Colonic mucosa (tissue), 4 donors: ENCODE measurements at places on chromosomes 11 and 22. TPM values are rescaled to one million over a fixed set of nuclear protein-coding genes. Genes with fewer than 3 reads are reported as not detected.

The SHANK2 gene
- total RNA-seq = 38.1 TPM

GRCh38 chr22:49549256-49550140, 278.2 kb downstream of the BRD1 start:
- DNase-seq = no peak

The TPCN2 gene
- total RNA-seq = 14.5 TPM

DNA sequence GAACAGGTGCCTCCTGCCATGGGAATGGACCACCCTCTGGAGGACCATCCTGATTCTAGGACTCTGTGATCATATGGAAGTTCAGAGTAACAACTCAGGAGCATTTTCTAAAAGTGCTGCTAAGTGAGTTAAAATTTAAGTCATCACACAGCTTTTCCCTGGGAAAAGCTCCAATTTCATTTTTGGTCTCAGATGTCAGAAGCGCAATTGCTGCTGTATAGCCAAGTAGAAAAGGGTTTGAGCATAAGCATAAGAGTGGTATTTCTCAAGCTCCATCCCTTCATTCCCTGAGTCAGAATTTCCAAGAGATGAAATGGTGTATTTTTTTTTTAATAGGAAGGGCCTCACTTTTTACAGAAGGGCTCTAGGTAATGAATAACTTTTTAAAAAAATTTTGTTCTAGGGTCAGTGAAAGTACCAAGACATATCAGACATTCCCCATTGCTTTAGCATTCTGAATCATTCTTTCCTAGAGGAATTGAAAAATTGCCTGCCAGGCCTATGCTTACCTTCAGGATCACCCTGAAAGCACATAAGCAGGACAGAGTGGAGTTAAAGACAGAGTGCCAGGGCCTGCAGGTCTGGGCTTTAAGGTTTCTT, 564.5 kb upstream of the ISX start:
- no peak for DNase-seq

GRCh38 chr11:127943763-127944162, 643.6 kb downstream of the ETS1 start:
- no peak for DNase-seq

The NCAPH2 gene
- total RNA-seq = 71.5 TPM

DNA sequence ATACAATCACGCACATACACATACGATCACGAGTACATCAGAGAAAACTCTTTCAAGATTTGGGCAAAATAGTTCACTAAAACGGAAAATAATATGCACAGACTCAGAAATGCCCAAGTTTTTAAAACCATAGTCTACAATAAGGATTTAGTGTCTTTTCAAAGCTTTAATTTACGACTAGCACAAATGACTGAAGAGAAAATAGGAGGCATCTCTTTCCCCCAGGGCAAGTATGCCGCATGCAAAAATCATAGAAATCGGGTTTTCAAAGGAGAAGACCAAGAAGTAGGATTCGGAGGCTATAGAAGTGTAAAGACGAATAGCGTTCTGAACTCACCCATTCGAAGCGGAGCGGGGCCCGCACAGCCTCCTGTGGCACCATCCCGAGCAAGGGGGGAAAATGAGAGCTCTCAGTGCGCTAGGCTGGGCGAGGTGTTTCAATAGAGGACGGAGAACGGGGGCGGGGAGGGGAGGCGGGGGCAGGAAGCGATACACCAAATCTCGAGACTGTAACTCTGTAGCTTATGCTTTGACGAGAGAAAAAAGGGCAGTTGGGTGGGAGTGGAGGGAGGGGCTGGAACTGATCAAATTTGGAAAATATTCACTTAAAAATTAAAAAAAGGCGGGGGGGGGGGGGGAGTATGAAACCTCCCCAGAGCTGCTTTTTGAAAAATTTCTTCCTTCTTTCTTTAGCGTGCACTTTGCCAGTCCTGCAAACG, 15.8 kb downstream of the BLID start:
- peak; percentile 22 for DNase-seq

- no peak for DNase-seq
These were observed 20.1 kb upstream of the MRGPRX2 start for GRCh38 chr11:19080579-19080993.

The LINC01488 gene
- not detected for total RNA-seq

The PDGFB gene
- 5.6 TPM for total RNA-seq

DNA sequence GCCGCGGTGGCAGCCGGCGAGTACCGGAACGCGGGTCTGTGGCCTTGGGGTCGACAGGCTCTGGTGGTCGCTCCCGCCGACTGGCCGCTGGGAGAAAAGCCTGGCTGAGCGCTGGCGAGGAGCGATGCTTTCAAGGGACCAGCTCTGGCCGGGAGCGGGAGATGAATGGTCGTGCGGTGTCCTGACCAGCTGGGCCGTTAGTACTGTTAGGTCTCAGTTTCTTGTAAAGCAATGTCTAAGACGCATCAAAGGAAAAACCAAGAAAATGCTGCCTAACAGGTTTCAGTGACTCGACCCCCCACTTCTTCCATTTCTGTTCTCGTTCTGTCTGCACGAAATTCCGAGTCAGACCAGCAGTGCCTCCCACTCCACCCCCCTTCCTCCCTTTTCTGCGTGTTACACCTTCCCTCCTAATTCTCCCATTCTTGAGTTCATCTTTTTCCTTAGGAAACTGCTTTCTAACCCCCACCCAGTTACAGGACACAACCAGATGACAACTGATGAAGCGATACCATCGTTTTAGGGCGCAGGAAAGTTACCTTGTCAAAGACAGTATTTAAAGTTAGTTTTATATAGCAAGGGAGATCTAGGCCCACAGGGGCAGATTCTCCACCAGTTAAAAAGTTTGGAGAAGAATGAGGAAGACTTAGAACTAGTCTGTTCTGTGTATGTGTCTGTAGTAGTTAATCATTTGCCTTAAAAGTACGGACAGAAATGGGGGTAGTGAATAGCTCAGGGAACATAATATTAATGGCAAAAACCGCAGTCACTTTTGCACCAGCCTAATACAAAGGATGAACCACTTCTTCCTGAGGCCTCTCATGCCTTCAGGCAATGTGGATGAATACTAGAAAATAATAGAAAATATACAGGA, 1.0 kb downstream of the CUL5 start:
- DNase-seq = peak; percentile 30

The GRAP2 gene
- total RNA-seq = 4.2 TPM

- DNase-seq = no peak
These were observed 773 bp downstream of the HRAS start for GRCh38 chr11:534396-535209.

- DNase-seq = no peak
These were observed 1.6 kb downstream of the MMP27 start for GRCh38 chr11:102703826-102704493.

DNA sequence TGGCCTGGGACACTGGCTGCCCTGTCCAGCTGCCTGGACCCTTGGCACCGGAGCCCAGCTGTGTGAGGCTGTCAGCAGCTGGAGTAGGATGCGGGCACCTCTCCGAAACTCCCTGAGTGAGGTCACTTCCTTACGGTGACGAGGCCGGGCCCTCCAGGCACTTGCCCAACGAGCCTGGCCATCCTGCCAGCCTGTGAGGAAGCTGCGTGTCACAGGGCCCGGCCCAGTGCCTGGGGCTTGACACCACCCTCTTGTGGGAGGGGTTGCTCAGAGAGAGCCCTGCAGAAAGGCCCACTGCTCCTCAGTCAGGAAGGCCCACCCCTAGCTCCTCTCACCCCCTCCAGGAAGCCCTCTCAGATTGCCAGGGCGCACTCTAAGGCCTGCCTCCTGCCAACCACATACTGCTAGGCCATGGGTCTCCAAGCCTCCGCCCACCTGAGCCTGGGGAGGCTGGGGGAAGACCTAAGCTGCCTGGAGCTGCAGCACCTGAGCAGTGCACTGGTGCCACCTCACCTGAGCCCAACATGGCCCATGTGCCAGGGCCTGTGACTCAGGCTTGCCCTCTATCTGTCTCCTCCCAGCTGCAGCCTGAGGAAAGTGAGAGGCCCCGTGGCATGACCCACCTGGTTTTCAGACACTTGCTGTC, 4.3 kb upstream of the PHLDA2 start:
- peak; percentile 78 for DNase-seq

The CABP4 gene
- total RNA-seq = 0.20 TPM

- no peak for DNase-seq
These were observed 25.4 kb downstream of the NEAT1 start for GRCh38 chr11:65448074-65448417.

GRCh38 chr11:73242251-73243092, 24.4 kb downstream of the P2RY2 start:
- peak; percentile 74 for DNase-seq

The TEX54 gene
- total RNA-seq = not detected

The FADS2 gene
- total RNA-seq = 13.9 TPM

- DNase-seq = no peak
These were observed 6.1 kb upstream of the ARAP1 start for GRCh38 chr11:72758304-72758689.

The SCGB1A1 gene
- not detected for total RNA-seq

The HBE1 gene
- 4.0 TPM for total RNA-seq

DNA sequence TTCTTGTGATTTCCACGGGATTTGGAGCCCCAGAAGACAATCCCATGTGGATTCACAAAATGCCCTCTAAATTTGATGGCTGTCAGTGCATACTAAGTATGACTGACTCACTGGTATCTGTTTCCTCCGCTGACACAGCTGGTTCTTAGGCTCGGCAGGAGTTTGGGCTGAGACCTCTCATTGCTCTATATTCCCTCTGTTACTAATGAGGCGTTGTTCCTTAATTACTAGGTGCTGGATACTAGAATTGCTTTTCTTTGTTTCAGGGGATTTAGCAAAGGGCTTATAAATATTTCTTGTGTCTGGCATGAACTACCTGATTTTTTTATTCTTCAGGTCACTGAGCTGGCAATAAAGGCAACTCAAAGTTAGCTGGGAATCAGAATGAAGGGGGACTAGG, 53.2 kb upstream of the EHF start:
- DNase-seq = no peak

The FAM227A gene
- 0.21 TPM for total RNA-seq

DNA sequence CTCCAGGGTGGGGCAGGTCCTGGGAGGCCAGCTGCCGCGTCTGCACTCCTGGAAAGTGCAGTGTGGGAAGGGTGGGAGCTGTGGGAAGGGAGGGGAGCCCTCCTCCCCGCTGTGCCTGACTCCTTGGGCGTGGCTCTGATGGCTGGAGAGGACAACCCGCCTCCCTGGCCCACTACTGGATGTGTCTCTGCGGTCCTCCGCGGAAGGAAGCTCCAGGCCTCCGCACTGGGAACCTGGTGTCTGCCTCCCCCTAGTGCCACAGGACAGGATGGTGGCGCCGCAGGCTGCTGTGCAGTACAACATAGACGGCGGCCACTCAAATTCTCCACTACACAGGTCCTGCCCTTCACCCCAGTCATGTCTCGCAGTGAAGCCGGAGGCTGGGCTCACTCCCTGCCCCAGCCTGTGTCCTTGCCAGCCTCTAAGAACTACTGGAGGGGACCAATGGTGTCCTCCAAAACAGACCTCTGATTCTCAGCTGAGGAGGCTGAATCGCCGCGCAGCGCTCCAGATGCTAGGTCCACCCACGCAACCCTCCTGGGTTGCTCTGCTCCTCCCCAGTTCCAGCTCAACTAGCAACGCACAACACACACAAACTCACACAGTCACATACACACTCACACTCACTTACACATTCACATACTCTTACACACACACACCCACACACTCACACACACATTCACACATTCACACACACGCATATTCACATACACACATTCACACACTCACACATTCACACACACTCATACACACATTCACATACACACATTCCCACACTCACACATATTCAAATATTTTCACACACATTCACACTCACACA, 12.4 kb upstream of the DSCAML1 start:
- peak; percentile 77 for DNase-seq

The HMOX1 gene
- total RNA-seq = 50.3 TPM

GRCh38 chr11:120272303-120272702, 32.4 kb downstream of the POU2F3 start:
- no peak for DNase-seq

GRCh38 chr11:71986131-71986530, 12.6 kb upstream of the IL18BP start:
- no peak for DNase-seq

The SYT13 gene
- total RNA-seq = 23.4 TPM
